Activated naive CD8-positive, alpha-beta T cell treated with anti-CD3 and anti-CD28 coated beads, Interleukin-2, amount 50 U/mL, for 24 hours (primary cell): ENCODE measurements at places on chromosomes 7 and 10.

DNA sequence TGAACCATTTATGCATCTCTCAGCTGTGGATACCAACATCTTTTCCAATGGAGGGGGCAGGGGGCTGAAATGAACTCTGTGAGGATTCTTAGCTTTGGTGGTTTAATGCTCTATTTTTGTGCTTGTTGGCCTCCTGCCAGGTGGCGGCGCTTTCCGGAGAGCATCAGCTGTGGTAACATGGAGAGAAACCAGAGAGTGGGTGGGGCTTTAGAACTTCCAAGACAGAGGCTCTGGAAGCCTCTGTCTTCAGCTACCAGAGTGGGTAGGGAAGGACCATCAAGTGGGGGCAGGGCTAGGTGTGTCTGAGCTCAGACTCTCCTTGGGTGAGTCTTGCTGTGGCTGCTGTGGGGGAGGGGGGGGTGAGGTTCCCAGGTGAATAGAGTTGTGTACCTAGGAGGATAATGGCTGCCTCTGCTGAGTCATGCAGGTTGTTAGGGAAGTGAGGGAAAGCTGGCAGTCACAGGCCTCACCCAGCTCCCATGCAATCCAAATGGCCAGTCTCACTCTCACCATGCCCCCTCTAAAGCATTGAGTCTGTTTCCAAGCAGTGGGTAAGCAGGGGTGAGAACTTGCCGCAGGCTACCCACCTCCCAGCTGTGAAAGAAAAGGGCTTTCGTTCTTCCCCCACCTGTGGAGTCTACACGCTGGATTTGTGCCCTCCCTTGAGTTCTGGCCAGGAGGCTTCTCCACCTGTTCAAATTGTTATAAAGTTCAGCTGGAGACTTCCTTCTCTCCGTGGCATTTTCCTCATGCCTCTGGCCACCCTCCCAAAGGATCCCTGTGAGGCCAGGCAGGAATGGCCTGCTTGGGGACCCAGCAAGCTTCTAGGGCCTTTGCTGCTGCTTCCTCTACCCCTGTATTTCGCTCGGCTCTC, 527.0 kb downstream of the NEBL start:
- DNase-seq, result no peak

DNA sequence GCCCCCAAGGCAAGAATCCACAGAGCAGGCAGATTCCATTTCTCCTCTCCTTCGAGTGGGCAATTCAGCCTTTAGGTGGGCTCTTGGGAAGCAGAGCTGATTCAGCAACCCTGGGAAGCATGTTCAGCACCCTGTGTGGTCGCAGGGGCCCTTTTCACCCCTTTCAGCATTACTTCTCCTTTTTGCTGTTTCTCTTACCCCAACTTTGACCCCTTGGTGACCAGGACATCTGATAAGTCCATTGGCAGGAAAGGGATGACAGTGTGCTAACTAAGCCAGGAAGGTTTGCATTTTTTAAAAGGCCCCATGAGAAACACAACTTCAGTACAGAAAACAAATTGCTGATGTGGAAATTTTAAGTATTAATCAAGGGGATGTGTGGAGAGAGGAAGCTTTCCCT, 283.7 kb upstream of the NRP1 start:
- DNase-seq, result no peak

DNA sequence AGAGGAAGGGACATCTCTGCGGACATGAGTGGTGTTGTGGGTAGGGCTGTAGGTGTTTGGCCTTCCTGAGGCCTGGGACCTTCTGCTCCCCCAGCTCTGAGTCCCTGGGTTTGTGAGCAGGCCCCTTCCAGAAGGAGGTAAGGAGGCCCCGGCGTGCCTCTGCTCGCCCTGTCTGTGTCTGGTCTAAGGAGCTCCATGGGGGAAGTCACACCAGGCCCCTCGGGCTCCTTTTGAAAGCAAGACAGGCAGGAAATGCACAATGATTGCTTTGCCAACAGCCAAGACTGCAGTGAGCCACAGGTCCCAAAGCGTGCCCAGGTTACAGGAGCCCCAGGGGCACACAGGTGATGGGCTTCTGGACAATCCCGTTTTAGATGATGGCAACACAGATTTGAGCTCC, 89.5 kb downstream of the FAM53B start:
- DNase-seq, result no peak

DNA sequence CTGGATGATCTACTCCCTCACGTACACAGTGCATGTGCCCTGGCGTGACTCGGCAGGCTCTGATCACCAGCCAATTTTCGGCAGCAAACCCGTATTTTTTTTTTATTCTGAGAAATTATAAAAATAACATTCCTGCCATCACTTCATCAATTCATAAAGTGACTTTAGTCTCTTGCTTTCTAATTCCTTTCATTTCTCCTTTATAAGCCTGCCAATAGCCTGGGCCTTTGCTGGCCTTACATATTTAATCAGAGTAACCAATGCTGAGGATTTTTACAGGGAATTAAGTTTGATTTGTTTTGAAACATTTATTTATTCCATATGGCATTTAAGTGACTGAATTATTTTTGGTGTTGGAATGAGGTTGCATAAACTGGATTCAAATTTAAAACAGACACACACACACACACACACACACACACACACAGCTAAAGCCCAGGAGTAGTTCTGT, 140.8 kb downstream of the ETV1 start:
- no peak for DNase-seq

GRCh38 chr7:125467996-125468854, 538.6 kb upstream of the POT1 start:
- DNase-seq, result no peak
